Body of pancreas (tissue), 4 donors: ENCODE measurements at places on chromosomes 13 and 19. TPM values are rescaled to one million over a fixed set of nuclear protein-coding genes. Genes with fewer than 3 reads are reported as not detected.

- DNase-seq: no peak
Measured at GRCh38 chr13:78426183-78426582, 177.2 kb downstream of the POU4F1 start.

GRCh38 chr13:46100191-46100815, 4.5 kb downstream of the CPB2 start:
- DNase-seq: no peak

- no peak for DNase-seq
Measured at GRCh38 chr13:30138511-30138910, 168.8 kb downstream of the KATNAL1 start.

GRCh38 chr19:1999856-2000515, 15.5 kb downstream of the BTBD2 start:
- DNase-seq: no peak

- DNase-seq: peak; percentile 91
Measured at GRCh38 chr13:48001114-48001881, at the start of gene SUCLA2. Gene SUCLA2 (minus strand): TSS chr13:48001273. CDS start chr13:48001269, 4 bp downstream.

- no peak for DNase-seq
Measured at GRCh38 chr13:113088691-113089020, 16.9 kb upstream of the F7 start.

DNA sequence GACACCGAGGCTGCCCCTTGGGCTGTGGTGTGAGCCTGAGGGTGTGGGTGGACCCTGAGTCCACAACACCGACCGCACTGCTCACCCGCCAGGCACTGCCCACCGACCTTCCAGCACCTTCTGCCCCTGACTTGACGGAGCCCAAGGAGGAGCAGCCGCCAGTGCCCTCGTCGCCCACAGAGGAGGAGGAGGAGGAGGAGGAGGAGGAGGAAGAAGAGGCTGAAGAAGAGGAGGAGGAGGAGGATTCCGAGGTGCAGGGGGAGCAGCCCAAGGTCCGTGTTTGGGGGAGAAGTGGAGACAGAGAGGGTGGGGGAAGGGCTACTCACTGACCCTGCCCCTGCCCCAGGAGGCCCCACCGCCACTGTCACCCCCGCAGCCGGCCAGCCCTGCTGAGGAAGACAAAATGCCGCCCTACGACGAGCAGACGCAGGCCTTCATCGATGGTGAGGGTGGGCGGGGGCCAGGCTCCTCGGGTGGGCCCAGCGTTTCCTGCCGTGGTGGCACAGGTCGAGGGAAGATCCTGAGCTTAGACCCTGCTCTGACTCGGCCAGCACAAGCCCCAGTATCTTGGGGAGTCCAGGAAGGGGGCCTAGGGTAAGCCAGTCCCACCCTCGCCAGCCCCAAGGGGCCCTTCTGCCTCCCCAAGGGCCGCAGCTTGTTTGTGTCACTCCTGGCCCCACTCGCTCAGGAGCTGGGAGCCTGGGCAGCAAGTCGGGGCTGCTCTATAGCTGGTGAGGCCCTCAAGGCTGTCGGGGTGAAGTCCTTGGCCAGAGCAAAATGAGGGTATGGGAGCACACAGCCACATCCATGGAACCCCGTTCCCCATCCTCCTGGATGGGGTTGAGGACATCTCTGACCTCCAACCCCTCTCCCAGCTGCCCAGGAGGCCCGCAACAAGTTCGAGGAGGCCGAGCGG, 12.2 kb downstream of the PRKCSH start:
- DNase-seq: no peak

DNA sequence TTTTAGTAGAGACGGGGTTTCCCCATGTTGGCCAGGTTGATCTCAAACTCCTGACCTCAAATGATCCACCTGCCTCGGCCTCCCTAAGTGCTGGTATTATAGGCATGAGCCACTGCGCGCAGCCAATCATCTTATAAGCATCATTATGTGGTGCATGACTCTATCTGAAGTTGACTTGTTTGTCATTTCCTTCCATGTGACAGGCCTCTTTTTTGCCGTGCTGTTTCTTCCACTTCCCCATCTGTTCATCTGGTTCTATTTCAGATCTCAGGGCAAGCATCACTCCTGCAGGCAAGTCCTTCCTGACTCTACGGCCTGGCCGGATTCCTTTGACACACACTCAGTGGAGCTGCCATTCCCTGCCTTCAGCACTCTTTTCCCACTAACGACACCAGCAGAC, 15.2 kb downstream of the COL5A3 start:
- no peak for DNase-seq

- DNase-seq: no peak
Measured at GRCh38 chr13:33626407-33626806, 191.5 kb upstream of the RFC3 start.

DNA sequence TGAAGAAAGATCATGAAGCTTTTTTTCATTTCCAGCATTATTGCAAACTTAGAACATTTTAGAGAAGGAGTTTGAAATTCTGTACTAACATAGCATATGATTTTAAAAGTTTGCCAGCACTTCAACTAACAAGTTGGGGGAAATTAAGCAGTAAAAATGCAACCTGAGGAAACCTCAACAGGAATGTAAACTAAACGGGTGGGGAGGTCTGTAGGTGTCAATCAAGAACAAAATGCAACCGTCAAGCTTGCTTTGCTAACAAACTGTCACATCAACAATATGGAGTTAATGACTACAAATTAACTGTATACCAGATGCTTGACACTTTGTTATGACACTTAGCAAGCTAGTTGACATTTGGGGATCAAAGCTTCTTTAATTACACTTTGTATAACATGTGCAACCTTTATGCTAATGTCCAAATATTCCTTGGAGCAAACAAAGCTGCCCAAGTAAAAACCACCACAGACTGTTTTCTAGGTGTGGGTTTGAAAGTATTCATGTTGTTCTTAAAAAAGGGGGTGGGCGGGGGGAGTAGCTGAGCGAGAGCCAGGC, 52.1 kb downstream of the DACH1 start:
- no peak for DNase-seq

DNA sequence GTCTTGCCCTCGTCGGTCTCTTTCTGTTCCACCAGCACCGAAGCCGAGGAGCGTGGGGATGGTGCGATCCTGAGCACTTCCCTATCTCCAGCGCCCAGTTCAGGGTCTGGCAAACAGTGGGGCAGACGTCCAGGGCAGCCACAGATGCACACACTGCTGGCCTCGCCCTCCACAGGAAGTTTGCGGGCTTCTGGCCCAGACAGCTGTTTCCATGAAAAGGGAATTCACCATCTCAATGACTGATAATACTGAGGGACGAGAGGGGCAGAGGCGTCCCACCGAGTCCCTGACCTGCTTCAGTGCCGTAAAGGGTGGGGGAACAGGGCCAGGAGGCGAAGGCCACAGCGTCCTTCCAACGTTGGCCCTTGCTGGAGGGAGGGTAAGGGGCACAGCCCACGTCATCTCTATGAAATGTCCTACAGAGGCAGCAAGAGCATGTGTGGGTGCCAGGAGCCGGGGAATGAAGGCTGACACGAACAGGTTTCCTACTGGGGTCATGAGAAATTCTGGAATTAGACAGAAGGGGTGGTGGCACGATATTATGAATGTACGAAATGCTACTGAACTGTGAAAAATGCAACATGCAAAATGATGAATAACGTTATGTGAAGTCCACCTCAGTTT, 19.5 kb downstream of the SHC2 start:
- no peak for DNase-seq

DNA sequence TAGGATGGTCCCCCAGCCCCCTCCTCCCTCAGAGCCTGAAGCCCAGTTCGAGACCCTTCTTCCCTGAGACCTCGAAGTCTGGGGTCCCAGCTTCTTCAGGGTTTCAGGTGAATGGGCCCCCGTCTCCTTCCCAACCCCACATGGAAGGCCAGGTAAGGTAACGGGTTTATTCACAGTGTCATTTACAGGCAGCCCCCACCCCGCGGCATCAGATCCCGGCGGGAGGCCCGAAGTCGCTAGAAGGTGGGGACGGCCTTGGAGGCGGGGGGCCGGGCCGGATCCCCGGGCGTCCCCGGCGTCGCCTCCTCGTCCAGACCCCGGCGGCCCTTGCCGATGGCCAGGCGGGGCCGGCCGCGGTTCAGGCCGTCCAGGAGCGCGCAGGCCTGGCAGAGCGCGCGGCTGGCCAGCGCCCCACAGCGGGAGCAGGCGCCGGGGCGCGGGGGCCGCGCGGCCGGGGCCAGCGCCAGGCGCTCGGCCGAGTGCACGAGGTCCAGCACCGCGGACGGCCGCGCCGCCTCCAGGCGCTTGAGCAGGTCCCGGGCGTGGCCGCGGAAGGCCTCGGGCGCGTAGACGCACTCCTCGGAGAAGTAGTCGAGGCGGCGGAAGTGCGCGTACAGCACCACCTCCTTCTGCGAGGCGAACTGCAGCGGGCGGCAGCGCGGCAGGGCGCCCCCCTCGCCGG, 9.7 kb downstream of the CTU1 start:
- no peak for DNase-seq

DNA sequence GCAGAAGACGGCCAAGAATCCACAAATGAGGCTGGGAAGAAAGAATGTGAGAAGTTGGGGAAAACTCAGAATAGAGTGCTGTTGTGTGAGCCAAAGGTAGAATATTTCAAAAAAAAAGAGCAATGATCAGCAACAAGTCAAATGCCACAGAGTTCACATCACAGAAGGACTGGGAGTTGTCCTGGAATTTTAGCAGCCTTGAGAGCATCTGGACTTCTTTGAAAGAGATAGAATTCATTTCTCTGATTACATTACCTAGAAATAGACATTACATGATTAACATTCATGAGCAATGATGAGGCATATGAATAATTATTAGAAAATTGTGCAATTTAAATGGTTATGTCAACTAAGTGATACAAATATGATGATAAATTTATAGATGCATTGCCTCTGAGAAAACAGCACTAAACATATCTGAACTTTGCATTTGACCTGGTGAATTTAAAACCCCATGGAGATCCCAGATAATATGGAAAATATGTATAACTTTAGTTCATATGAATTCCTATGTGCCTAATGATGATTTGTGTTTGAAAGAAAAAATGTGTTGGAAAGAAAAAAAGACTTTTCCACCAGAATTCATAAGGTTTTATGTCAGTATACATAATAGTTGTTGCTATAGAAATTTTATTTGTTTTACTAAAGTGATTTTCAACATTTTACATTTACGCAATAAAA, 186.2 kb downstream of the POSTN start:
- DNase-seq: no peak

GRCh38 chr13:34144142-34144541, 326.2 kb downstream of the RFC3 start:
- DNase-seq: no peak

Gene NPAS1
- total RNA-seq: not detected

Gene PTPRH
- 14.8 TPM for total RNA-seq

Gene PRKCG
- 0.26 TPM for total RNA-seq

Gene LCP1
- total RNA-seq: 16.1 TPM

Gene RGS9BP
- total RNA-seq: not detected

Gene ZNF136
- 3.4 TPM for total RNA-seq

Gene FFAR1
- total RNA-seq: 1.6 TPM

Gene ZNF723
- total RNA-seq: not detected

Gene KLK13
- total RNA-seq: 31.6 TPM

Gene CEACAM6
- 27.0 TPM for total RNA-seq
